SK-N-SH (cell line): ENCODE measurements at places on chromosomes 6 and 20.

- no peak for DNase-seq
Observed at GRCh38 chr6:15232836-15233510, 12.9 kb upstream of the JARID2 start.

DNA sequence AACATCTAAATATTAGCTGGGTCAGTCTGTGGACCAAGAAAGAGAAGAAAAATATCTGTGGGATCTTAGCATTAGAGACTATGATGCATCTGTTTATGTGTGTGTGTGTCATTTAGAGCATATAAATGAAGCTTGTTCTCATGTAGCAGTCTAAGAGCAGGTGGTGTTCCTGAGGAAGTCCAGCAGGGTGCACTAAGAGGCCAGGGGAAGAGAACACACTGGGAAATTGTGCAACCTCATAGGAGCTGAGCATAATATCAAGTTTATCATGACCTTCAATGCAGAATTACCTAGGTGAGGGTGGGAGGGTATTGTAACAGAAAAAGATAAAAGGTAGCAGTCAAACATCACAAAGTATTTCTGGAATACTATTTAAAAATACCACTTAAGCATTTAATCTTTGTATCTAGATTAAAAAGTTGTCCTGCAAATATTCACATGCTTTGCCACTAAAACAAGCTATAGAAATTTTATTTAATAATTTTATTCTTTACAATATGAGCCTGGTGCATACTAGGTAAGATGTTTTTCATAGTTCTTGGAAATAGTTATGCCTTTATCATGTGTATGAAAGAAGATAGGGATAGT, 80.5 kb downstream of the SMPDL3A start:
- DNase-seq = peak; percentile 60

DNA sequence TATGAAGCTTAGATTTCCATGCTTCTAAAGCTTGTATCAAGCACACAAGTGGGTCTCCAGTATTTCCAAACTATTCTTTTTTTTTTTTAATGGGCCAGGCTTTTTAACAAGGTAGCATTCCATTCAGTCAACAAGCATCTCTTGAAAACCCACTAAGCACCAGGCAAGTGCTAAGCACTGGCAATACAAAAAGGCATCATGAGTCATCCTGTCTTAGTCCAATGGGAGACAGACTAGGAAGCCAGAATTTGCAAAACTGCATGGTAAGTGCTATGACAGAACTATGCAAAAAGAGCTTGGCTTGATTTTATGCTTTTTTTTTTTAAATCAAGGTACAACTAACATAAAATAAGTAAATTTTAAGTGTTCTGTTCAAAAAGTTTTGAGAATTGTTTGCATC, 109.3 kb upstream of the DST start:
- DNase-seq = no peak

DNA sequence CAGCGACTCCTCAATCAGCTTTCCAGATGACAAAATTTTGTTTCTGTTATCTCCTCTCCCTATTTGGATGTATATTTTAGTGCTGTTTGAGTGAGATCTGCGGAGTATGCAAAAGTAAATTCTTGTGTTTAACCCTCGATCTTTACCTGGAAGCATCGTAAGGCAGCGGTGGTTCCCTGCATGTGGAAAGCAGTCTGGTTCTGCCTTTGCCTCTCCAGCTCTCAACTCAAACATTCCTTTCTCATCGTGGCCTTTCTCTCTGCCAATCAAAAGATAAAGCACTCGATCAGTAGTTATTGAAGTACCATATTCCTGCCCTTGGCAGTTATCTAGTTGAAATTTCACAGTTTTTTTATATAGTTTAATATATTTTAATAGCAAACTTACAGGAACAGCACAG, 44.0 kb upstream of the BTN3A2 start:
- DNase-seq = no peak

GRCh38 chr6:42742116-42742894, 3.6 kb downstream of the TBCC start:
- DNase-seq = peak; percentile 47

DNA sequence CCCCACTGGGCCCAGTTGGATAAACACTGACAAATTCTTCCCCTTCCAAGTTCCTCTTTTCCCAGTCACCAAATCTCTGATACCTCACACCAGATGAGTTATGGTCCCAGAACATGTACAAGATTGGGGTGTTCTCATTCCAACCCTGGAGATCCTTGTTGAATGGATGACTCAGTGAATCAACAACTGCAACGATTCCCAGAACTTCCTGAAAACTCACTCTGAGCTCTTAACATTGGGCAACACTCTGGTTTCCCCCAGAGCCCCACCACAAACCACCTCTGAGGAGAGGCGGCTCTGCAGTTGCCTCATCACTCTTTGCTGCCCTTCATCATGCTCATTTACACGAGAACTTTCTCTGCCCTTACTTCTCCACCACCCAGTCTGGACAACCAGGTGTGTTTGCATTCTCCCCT, 115.2 kb downstream of the MRPL14 start:
- no peak for DNase-seq

GRCh38 chr6:54094293-54094692, 16.9 kb upstream of the MLIP start:
- no peak for DNase-seq

- DNase-seq = no peak
Observed at GRCh38 chr20:58037631-58038030, 190.8 kb downstream of the ANKRD60 start.

- no peak for DNase-seq
Observed at GRCh38 chr20:23456409-23456808, 3.7 kb upstream of the CST11 start.

DNA sequence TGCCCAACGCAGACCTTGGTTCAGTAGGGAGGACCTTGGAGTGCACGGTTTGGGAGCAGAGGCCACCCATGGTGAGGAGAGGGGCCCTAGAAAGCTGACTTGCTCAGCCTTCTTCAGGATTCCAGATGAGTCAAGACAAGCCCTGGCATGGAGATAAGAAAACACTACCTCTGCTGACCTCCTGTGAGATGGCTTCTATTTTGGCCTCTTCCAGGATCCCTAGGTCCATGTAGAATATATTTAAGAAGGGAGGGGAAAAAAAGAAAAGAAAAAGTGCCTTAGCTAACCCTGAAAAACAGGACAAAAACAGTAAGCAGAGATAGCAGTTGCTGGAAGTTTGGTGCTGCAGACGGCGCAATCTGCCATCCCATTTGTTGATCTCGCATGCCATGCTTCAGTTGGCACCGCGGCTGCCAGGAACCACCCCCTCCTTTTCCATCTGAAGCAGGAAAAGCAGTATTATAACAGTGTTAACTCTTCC, 100.0 kb downstream of the ARMC2 start:
- DNase-seq = peak; percentile 70

DNA sequence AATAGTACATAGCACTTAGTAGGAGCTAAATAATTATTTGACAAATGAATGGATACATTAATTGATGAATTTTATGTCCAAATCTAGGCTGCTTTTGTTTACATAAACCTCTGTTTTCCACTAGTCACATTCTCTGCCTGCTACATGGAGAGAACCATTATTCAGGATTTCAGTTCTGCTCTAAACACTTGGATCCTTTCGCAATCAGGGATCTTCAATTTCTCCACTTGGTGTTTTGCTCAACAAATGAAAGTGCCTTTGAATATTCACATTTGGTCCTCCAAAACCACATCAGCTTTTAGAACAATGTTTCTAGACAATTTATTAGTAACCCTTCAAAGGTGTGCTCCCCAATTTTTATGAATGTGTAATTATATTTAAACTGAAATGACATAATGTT, 30.6 kb upstream of the HLA-DQB1 start:
- no peak for DNase-seq

DNA sequence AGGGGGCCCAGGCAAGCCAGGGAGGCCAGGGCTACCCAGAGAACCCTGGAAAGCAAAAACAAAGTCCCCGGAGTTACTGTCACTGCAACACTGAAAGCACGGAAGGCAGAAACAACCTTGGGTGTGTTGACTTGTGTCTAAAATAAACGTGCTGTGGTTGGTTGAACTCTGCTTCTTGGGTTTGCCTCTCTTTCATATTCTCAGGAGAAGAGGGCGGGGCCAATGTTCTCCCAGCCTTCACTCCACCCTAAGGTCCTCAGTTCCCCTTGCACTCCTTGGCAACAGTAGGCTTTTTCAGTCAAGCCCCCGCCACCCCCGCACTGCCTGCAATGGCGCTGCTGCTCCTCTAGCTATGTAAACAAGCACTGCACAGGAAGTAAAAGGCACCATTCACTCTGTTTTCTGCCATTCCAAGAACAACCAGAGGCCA, 60.9 kb downstream of the COL9A1 start:
- no peak for DNase-seq

DNA sequence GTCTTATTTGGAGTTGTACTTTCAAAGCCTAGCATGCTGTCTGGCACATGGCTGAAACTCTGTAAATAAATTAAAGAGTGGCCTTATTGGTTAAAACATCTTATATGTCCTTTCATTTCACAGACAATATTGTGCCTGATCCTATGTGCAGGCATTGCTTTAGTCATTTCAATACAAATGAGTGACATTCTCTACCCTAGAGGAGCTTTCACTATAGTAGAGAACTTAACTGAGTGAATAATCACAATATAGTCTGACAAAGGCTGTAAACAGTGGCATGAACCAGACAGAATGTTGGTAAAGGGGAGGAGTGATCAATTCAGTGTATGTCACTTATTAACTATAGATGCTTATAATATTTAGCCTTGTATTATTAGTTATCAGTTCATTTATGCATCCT, 481.8 kb downstream of the TFAP2B start:
- DNase-seq = no peak

DNA sequence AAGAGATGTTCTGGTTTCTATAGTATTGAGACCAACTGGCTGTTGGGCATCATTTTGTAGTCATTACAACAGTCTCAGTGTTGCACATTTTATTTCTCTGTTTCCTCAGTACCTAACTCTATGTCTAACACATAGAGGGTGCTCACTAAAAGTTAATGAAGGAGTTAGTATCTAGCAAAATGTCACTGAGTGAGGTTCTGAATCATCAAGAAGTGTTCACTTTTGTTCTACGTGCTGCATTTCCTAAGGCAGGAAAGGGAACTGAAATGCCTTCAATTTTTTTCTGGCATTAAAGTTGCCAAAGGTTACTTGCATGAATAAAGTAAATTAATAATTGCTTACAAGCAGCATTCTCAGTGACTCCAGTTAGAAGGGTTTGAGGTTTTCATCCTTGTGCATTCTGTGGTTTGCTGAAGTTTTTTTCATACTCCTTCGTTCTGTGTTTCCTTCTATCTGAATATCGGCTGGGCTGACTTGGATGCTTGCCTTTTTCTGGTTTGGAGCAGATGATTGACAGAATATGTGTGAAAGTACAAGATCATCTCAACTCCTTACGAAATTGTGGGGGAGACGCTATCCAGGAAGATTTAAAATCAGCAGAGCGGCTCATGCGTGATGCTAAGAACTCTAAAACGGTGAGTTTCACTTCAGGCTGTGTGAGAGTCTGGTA, 114.5 kb upstream of the SCGN start:
- no peak for DNase-seq

DNA sequence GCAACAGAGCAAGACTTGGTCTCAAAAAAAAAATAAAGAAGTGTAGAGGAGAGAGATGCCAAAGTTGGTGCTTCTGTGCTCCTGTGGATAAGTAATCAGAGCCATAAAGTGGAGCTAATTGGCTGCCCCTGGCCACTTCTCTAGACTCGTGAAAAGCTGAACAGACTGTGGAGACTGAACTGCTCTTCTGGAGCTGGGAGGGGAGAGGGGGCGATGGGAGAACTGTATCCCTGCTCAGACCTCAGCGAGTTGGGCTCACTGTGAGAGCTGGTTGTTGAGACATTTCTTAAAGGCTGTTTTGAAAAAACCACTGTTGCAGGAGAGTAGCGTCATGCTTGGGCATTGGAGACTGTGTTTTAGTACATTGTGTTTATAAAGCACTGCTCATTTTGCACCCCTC, 125.7 kb downstream of the TCP11 start:
- no peak for DNase-seq

- DNase-seq = peak; percentile 32
Observed at GRCh38 chr6:133553652-133554051, 312.5 kb downstream of the EYA4 start.

DNA sequence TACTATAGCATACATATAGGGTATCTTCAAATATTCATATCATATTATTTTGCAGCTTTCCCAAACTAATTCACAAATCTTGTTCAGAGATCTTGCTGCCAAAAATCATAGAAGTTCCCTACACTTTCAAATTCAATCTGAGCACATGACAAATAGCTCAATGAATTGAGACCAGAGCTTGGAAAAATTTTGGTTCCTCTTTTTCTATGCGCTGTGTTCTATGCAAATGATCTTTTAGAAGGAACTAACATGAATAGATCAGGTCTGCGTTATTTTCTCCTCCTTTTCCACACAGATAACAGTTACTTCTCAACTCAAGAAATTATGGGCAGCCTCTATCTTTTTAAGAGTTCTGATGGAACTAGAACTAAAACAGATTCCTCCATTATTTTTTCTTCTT, 316.3 kb downstream of the ARHGAP18 start:
- DNase-seq = no peak

- DNase-seq = no peak
Observed at GRCh38 chr20:4038047-4038459, 22.7 kb upstream of the RNF24 start.

DNA sequence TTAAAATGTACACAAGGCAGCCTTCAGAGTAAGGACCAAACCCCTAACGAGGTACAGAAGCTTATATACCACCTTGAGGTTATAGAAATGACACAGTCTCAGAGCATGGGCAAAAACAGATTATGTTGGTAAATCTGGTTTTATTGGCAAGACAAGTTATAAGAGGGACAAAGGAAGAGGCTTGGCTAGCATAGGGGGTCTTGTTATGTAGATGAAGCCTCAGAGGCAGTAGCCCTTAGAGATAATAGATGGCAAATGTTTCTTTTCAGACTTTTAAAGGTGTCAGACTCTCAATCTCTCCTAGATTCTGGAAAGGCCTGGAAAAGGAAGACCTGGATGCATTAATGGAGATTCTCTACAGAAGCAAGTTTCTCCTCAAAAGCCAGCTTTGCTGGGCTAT, 123.3 kb upstream of the ATXN1 start:
- no peak for DNase-seq

- no peak for DNase-seq
Observed at GRCh38 chr6:90479603-90479926, 107.3 kb downstream of the MAP3K7 start.
